ENCODE measurements at places on chromosomes 1 and 21. TPM values are rescaled to one million over a fixed set of nuclear protein-coding genes. Genes with fewer than 3 reads are reported as not detected.

DNA sequence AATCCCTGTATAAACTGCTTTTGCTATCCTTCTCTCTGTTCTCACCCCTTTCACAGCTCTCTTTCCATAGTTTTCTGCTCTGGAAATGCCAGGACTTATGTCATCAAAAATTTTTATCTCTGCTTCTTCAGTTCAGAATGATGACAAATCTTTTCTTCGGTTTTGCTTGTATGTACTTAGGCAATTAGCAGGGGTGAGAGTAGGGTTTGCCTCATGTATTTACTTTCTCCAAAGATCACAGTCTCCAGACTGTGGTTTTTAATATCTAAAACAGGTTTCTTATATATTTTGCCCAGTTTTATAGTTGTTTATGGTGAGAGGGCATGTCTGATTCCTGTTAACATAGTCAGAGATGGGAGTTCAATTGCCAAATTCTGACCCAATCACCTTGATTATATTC, 235.4 kb upstream of the LYPLAL1 start:
- no peaks in the 10 kb centered on the region for H3K36me3 ChIP-seq
- H3K27ac ChIP-seq = no peak overlapping the region
- no peak overlapping the region for H3K4me3 ChIP-seq
- no peaks in the 10 kb centered on the region for H3K4me1 ChIP-seq
- H3K27me3 ChIP-seq = no peaks in the 10 kb centered on the region

- H3K36me3 ChIP-seq = no peaks in the 10 kb centered on the region
- no peak for DNase-seq
- H3K27me3 ChIP-seq = no peaks in the 10 kb centered on the region
- H3K27ac ChIP-seq = no peak overlapping the region
- H3K4me3 ChIP-seq = no peak overlapping the region
- no peaks in the 10 kb centered on the region for H3K4me1 ChIP-seq
Observed at GRCh38 chr1:245458761-245459174, 304.0 kb downstream of the KIF26B start.

DNA sequence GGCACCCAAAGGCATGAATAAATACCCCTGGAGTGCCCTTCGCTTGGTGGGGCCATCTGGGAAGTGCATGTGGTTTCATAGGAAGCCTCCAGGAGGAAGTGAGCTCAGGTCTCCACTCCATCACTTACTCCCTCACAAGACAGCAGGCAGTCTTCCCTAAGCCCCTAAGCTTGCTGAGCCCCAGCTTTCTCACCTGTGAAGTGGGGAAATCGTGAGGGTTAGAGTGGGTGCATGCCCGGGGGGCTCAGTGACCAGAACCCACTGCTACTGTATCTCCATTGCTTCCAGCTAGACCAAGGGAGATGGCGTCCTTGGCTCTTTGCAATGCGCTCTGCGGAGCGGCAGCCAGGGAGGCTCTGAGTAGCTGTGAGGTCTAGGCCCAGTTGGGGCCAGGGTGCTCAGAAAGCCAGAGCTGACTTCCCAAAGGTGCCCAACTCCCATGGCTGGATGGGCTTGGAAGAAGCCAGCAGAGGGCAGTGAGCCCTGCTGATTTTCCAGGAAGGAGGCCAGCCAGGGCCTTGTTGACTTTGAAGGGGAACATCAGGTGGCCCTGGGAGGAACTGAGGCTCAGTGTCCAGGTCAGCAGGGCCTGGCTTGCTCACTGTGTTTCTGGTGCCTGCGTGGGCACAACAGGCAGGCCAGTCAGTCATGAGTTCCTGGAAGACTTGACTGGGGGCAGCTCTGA, 27.3 kb downstream of the CDCP2 start:
- peak; percentile 59 for DNase-seq
- no peak overlapping the region for H3K4me3 ChIP-seq
- no peak overlapping the region for H3K27ac ChIP-seq
- no peaks in the 10 kb centered on the region for H3K36me3 ChIP-seq
- no peaks in the 10 kb centered on the region for H3K27me3 ChIP-seq

DNA sequence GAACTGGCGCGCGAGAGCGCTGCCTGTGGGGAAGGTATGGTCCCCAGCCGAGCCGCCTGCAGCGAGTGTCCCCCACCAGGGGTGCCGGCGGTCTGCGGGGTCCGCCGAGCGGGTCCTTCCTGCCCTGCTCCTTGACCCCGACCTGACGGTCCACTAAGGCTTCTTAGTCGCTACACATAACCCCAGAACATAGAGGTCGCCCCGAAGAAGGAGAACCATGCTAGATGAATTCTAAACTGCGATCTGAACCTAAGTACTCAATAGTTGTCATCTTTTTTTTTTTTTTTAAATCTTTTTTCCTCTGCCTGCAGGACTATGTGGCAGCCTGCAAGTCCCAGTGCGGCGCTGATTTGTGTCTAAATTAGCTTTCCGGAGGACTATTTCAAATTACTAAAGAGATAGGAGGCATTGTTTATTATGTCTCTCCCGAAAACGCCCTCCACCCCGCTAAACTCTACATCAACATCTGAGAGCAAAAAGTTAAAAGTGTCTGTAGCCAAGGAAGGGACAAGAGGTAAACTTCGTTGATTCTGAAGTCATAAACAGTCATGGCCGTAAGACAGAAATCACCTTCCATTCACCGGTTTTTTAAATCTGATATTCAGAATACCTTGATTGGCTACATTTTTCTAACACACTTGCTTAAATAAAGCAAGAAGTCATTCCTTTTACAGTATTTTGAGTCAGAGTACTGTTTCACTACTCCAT, 476 bp downstream of the AXDND1 start:
- peaks cover 6% of the 10 kb centered on the region for H3K4me1 ChIP-seq
- H3K36me3 ChIP-seq = no peaks in the 10 kb centered on the region
- no peak for DNase-seq

DNA sequence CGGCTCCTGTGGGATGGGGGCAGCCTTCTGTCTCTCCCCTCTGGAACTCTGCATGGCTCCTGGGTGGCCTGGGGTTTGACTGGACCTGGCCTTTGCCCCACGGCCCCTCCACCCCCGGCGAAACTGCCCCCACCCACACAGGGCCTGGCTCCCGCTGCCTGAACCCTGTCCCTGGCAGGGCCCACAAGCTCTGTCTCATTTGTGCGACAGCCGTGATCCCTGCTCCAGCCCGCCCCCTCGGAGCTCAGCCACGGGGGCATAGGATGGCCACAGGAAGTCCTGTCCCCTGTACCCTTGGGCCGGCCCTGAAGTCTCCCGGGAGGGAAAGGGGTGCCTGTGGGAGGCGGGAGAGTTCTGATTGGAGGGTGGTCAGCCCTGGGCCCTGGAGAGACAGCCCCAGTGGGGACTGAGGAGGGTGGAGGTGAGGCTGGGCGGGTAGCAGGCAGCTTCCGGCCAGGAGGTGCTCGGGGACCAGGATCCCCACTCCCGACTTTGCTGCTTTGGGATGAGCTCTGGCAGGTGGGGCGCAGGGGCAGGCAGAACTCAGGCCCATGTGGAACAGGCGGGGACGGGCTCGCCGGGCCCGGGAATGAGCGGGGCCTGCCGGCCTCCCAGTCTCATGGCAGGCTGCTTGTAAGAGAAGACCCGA, 45.1 kb downstream of the SLX9 start:
- peak; percentile 81 for DNase-seq
- H3K4me1 ChIP-seq = peaks cover 8% of the 10 kb centered on the region
- H3K4me3 ChIP-seq = no peak overlapping the region
- no peaks in the 10 kb centered on the region for H3K27me3 ChIP-seq
- no peaks in the 10 kb centered on the region for H3K36me3 ChIP-seq

GRCh38 chr1:214882616-214883015, 199.9 kb upstream of the KCNK2 start:
- DNase-seq = no peak
- no peak overlapping the region for H3K4me3 ChIP-seq
- no peak overlapping the region for H3K27ac ChIP-seq

- peaks cover 24% of the 10 kb centered on the region for H3K4me1 ChIP-seq
- H3K27ac ChIP-seq = no peak overlapping the region
- H3K36me3 ChIP-seq = no peaks in the 10 kb centered on the region
- no peak for DNase-seq
Observed at GRCh38 chr1:64499966-64500365, 30.0 kb downstream of the CACHD1 start.

- no peaks in the 10 kb centered on the region for H3K4me1 ChIP-seq
- H3K36me3 ChIP-seq = no peaks in the 10 kb centered on the region
- no peak for DNase-seq
- H3K27ac ChIP-seq = no peak overlapping the region
- no peaks in the 10 kb centered on the region for H3K27me3 ChIP-seq
- H3K4me3 ChIP-seq = no peak overlapping the region
Observed at GRCh38 chr1:38183096-38183495, 136.5 kb upstream of the POU3F1 start.

- H3K36me3 ChIP-seq = no peaks in the 10 kb centered on the region
- H3K27me3 ChIP-seq = no peaks in the 10 kb centered on the region
- no peak for DNase-seq
Observed at GRCh38 chr1:217193151-217193550, 437.7 kb downstream of the GPATCH2 start.

- H3K4me1 ChIP-seq = peaks cover 10% of the 10 kb centered on the region
- H3K27me3 ChIP-seq = peaks cover 8% of the 10 kb centered on the region
- H3K36me3 ChIP-seq = no peaks in the 10 kb centered on the region
- DNase-seq = no peak
Observed at GRCh38 chr1:230430499-230430898, 4.4 kb upstream of the PGBD5 start.

DNA sequence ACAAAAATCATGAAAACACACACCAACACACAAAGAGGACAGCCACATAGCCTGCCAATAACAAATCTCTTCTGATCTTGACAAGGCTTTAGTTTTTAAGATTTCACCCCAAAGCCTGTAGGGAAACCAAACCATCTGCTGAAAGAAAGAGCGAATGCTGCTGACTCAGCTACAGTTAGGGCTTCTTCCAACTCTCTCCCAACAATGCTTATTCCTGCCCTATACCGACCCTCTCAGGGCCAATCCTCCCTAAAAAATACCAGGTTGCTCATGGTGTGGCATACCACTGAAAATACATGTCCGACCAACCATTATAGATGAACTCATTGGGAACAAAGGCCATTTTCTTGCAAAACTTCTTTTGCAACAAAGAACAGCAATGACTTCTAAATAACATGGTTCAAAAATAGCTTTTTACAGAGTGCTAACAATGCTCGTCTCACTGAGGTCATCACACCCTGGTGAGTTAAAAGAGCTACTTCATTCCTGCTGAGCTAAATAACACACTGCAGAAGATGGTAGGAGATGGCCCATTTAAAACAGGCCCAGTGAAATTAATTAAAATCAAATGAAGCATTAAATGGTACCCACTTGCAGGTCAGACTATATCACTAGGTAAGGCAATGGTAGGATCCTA, 86.1 kb downstream of the KIAA0319L start:
- H3K27ac ChIP-seq = no peak overlapping the region
- H3K27me3 ChIP-seq = no peaks in the 10 kb centered on the region
- no peak overlapping the region for H3K4me3 ChIP-seq
- H3K36me3 ChIP-seq = peaks cover 98% of the 10 kb centered on the region
- no peaks in the 10 kb centered on the region for H3K4me1 ChIP-seq

DNA sequence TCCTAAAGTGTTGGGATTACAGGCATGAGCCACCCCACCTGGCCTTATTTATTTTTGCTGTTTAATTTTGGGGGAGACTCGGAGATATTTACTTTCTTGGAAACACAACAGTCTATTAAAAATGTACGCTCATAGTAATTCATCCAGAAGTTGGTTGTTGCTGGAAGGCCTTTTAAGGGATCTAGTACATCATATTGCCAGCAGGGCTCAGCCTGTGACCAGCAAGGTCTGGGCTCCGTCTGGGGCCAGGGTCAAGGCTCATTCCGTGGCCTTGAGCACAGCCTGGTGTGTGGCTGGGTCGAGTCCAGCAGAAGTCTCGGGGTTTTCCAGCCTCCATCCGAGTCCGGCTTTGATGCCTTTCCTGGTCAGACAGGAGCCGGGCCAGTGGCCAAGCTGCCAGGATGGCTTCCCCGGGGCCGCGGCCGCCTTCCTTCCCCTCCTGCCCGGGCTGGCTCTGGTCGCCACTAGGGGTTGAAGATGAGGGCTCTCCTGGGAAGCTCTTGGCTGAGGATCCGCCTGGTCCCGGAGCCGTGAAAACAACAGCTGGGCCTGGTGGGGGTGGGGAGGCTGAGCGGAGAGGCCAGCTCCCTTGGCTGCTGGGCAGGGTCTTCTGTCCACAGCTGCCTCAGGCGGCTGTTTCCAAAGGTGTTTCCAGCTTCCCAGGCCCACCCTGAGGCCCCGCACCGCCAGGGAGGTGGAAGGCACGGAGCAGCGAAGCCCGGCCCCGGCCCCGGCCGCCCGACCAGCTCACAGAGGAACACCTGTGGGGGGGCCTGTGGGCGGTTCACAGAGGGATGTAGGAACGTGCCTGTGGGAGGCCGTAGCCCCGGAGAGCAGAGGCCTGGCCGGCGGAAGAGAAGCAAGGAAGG, 5.1 kb upstream of the VWA1 start:
- H3K4me3 ChIP-seq = no peak overlapping the region
- peak; percentile 86 for DNase-seq
- peaks cover 31% of the 10 kb centered on the region for H3K4me1 ChIP-seq
- peak overlapping the region; percentile 56 for H3K27ac ChIP-seq

DNA sequence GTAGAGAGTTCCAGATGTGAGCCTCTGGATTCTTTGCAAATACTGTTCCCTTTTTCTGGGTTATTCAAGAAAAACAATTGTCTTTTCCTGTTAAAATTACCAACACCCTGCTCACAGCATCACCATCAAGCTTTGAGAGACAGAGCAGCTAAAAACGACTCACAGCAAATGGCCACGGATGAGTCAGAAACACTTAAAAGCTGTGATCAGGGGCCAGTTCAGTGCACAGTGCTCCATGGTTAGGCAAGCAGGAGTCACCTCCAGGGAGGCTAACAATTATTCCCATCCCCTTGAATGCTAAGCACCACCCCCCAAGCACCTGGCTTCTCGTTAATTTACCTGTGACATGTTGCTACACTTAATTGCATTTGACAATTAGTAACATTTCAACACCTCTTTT, 128.4 kb upstream of the CAMK1G start:
- no peaks in the 10 kb centered on the region for H3K4me1 ChIP-seq
- no peak overlapping the region for H3K4me3 ChIP-seq
- DNase-seq = no peak

GRCh38 chr1:79448426-79448825, 441.9 kb upstream of the ADGRL4 start:
- no peaks in the 10 kb centered on the region for H3K36me3 ChIP-seq
- H3K27me3 ChIP-seq = no peaks in the 10 kb centered on the region
- no peak overlapping the region for H3K4me3 ChIP-seq
- H3K27ac ChIP-seq = no peak overlapping the region
- no peak for DNase-seq
- H3K4me1 ChIP-seq = no peaks in the 10 kb centered on the region

HMGCL gene
- 32.6 TPM for polyA plus RNA-seq

NBPF3 gene
- polyA plus RNA-seq = 1.3 TPM

GNAT2 gene
- polyA plus RNA-seq = not detected

SLC30A10 gene
- polyA plus RNA-seq = not detected

KAZN gene
- 33.5 TPM for polyA plus RNA-seq

Data from spleen (tissue), 13 donors.